ENCODE measurements at places on chromosomes 3 and 15.

GRCh38 chr3:67614195-67614594 is 40.2 kb downstream of the SUCLG2 start:
- no peak for DNase-seq

DNA sequence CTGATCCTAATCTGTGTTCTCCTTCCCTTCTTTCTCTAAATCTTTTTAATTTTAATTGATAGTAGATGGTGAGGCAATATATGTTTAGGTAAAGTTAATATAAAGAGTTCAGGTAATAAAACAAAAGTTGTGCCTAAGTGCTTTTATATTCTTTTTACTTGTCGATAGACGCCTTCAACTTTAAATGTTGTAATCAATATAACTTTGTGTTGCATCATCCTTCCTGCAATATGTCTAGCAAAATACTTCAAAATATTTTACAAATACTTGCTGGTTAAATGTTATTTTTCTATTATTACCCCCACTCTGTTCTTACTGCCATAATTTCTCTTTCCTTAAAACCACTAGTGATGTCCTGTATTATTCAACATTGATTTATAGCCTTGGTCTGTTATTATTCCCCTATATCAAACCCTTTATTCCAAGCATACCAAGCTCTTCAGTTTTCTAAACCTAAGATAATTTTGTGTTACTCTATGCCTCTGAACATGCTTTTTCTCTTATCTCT is 92.4 kb downstream of the NAALADL2 start:
- DNase-seq, result no peak

GRCh38 chr3:185858502-185859225 is 33.8 kb upstream of the IGF2BP2 start:
- no peak for DNase-seq

- no peak for DNase-seq
These were observed 350.5 kb upstream of the THBS1 start for GRCh38 chr15:39230205-39230907.

DNA sequence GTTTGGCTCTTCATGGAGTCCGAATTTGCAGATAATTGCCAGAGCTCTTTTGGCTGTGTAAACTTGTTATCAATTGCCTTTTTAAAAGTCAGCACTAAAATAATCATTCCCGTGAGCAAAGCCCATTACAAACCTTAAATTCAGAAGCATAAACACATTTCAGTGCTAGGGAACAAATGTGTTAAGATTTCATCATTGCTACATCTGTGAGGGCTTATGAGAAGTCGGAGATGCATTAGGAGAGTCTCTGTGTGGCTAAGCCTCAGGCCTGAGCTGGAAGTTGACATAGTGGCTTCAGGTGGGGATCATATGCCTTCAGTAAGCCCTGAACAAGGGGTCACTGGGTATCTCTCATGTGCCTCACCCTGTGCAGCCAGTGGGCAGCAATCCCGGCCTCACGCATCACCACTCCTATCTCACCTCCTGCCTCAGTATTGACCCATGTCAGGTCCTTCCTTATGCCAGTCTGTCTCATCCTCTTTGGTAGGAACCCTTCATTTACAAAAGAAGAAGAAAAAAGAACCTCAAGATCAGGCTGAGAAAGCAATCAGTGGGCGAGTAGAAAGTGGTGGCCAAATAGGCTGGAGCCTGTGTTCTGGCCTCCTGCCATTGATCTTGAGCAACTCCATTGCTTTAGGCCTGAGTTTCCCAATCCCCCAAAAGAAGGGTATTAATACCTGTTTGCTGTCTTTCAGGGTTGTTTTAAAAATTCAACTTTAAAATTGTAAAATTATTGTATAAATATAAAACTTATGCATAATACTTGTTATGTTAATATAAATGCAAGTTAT is 233.5 kb downstream of the IL20RB start:
- DNase-seq, result no peak

GRCh38 chr3:69182588-69183316 is 60.4 kb upstream of the LMOD3 start:
- no peak for DNase-seq

DNA sequence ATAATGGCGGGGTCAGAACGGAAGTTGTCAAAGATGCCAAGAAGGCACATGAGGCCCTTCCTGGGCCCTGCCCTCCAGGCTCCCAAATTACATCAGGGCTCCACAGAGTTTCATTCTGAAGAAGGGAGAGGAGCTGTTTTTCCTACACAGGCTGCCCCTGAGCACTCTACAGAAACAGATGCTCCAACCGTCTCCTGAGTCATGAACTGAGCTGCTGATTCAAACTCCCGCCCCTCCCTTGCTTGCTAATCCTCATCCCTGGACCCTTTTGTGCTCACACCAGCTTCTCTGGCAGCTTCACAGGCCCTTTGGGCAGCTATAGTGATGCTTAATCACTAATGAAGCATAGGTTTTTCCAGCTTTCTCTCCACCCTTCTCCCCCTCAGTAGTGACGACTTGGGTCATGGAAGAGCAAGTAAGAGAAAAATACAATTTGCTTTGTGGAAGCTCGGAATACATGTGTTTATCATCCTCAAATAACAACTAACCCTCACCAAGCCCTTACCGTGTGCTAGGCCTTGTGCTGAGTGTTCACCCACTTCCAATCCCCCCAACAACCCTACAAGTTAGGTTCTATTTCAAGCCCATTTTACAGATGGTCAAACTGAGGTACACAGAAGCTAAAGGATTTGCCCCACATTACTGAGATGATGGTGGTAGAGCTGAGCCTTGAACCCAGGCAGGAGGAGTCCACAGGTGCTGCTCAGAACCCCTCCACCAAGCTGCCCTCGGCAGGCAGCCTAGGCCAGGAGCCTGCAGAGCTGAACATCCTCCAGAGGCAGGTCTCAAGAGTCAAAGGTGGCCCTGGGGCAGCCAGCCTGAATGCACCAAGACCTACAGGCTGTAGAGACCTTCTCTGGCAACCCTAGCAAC is 21.9 kb downstream of the MEGF11 start:
- no peak for DNase-seq

DNA sequence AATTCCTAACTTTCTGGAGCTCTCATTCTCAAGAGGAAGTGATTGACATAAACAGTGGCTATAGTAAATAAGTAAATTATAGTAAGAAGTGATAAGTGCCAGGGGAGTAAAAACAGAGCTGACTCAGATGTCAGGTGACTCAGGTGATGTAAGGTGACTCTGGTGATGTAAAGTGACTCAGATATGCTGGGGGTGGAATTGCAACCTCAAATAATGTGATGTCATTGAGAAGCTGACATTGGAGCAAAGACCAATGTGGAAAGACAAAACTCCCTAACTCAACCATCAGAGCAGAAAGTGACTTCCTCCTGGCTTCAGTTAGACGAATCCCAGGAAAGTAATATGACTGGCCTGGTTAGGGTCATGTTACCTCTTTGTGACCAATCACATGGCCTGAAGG is 144.2 kb upstream of the SNTN start:
- DNase-seq, result no peak

- DNase-seq, result no peak
These were observed 5.1 kb upstream of the DNAAF4 start for GRCh38 chr15:55513152-55513551.

DNA sequence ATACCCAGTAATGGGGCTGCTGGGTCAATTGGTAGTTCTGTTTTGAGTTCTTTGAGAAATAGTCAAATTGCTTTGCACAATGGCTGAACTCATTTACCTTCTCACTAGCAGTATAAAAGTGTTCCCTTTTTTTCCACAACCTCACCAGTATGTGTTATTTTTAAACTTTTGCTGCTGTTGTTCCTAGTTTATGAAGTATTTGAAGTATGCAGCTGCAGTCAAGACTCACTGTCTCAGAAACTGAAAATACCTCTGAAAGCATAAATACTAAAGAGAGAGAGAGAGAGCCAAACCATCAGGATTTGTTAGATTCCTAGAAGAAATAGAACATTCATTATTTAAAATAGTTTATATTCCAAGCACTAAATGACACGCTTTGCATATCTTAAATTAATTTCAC is 764.2 kb downstream of the NTRK3 start:
- DNase-seq, result no peak

GRCh38 chr15:40358471-40359353 is 693 bp downstream of the DISP2 start:
- no peak for DNase-seq

GRCh38 chr3:177333533-177334520 is 136.5 kb upstream of the TBL1XR1 start:
- no peak for DNase-seq

GRCh38 chr3:45946307-45946706 is 3.0 kb downstream of the CXCR6 start:
- DNase-seq, result no peak

- DNase-seq, result no peak
These were observed 47.9 kb upstream of the LCTL start for GRCh38 chr15:66613743-66614142.

DNA sequence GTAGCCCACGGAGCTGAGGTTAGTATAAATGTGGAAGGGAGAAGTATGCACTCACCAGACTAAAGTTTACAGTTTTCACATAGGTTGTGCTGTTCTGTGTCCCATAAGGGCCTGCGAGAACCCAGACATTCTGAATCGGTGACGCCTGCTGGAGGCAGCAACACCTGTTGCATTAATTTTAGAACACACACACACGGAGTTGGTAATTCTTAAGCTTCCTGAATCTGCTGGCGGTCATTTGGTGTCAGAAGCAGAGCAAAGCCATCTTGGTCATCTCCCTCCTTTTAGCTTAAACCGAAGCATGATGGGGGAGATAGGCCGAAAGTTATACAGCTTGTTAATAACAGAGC is 41.1 kb upstream of the AP3B2 start:
- no peak for DNase-seq

DNA sequence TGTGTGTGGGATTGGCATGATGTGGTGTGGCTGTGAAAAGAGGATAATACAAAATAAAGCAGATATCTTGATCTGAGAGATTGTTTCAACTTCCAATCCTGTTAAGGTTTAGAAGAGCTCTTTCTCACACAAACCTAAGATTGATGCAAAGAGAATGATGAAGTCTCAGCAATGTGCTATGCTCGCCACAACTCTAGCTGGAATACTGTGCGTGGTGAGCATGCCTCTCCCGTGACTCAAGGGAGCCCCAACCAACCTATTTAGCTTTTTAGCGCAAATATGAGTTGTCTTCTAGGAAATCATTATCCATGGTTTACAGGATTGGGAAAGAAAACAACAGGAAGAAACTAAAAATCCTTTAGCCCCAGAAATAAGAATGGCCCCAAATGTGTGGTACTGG is 28.5 kb downstream of the BTLA start:
- no peak for DNase-seq

- DNase-seq, result no peak
These were observed 1.9 kb downstream of the TKT start for GRCh38 chr3:53253707-53254508.

DNA sequence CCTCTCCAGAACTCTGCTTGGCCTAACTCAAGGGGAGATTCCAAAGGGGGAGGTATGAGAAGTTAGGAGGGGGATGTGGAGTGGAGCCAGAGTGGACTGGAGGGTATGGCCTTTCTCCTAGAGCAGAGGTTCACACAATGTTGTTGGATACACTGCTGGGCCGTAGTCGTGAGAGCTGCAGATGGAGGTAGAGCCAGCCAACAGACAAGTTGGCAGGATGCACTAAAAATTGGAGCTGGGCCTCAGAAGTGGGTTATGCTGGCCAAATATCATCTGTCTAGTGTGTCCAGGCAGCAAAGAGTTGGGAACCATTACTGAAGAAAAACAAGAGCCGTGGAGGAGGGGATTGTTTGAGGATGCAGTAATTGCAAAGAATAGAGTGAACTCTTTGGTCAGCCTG is 27.7 kb upstream of the LRRFIP2 start:
- no peak for DNase-seq

DNA sequence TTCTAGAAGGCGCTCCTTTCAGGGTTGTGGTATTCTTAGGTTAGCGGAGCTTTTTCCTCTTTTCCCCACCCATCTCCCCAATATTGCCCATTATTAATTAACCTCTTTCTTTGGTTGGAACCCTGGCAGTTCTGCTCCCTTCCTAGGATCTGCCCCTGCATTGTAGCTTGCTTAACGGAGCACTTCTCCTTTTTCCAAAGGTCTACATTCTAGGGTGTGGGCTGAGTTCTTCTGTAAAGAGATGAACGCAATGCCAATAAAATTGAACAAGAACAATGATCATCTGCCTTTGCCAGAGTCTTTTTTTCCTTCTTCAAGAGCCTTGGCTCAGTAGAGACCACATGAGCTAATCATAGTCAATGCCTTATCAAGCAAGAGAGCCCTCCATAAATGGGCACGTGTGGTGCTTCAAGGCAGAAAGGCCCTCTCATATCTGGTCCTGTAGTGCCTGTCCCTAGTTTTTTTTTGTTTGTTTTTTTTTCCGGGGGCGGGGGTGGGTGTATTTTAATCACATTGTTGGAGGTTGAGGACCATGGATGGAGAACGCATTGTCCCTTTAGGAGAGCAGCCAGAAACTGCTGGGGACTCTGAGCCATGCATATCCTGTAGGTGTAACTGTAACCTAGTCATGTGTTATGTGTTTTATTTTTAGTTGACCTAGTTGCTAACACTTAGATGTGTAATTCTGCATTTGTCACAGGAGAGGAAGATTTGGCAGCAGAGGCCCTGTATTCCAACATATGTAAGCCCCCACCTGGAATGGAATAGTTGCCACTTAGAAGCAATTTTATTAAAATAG is 64.7 kb upstream of the ACAD9 start:
- DNase-seq, result no peak

DNA sequence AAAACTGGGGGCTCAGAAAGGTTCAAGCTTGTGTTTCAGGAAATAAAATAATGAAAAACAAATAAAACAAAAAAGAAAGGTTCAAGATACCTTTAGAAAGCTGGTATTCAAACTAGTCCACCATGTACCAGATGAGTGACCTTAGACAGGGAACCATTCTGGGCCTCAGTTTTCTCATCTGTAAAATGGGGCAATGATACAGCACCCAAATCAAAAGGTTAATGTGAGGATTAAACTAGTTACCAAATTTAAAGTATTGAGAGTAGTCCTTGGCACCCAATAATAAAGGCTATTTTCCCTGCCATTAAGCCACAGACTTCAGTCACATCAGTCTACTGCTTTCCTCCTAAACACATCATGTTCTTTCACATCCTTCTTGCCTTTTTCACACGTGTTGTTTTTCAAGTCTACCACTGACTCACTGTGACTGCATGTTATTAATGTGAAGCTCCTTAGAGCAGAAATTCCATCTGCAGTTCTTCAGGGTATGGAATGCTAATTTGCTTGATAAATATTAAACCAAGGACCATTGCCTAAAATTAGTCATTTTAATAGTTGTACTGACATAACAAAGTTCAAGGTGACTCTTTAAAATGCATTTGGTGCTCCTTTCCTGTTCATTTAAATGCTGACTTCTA is 19.9 kb downstream of the TAMM41 start:
- no peak for DNase-seq

- no peak for DNase-seq
These were observed 59.9 kb downstream of the GPR176 start for GRCh38 chr15:39860200-39860599.

All from activated CD4-positive, CD25-positive, alpha-beta regulatory T cell treated with anti-CD3 and anti-CD28 coated beads, Interleukin-2, amount 50 U/mL, for 16 hours (primary cell).